ENCODE measurements at places on chromosomes 4 and X.

DNA sequence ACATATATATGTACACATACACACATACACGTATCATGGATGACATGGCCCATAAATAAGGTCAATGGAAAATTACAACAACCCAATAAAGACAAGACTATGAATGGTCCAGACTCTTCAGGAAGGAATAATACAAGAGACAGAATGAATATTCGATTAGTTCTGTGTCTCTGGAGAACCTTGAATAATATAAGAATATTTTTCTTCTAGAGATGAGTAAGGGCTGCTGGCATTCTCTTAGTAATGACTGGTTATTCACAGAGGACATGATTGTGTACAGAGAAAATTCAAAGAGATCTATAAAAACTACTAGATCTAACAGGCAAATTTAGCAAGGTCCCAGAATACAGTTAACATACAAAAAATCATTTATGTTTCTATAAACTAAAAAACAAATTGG is 23.3 kb downstream of the SPIN4 start:
- no peak for DNase-seq

- DNase-seq: no peak
These were observed 1.9 kb upstream of the SHROOM2 start for GRCh38 chrX:9784332-9784731.

GRCh38 chr4:142540483-142540804 is 305.7 kb downstream of the INPP4B start:
- DNase-seq: no peak

- DNase-seq: no peak
These were observed 79.0 kb downstream of the GPR82 start for GRCh38 chrX:41802958-41803357.

DNA sequence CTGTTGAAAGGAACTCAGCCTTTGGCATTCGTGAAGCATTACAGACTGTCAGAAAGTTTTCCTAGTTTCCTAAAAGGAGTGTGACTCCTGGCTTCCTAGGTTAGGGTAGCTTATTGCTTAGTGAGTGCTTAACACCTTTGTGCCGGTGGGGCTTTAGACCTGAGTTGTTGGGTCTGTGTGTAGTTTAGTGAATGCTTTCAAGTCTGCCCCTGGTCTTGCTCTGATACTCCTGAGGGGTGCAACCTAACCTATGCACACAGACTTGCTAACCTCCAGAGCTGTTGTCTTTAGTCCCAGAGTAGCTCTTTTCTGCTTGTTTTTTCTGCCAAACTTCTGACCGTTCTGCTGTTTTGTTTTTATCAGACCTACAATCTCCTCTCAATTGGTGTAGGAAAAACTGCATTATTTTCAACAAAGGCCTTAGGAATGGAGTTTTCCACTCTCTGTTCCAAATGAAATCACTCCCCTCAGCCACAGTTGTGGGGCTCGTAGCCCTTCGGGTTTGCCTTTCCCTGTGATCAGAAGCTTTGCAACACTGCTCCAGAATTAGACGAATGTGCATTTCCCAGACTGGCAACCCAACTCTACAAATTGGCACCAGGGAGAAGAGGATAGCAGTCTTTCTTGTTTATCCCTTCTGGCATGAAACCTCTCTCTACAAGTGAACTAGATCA is 1399.1 kb upstream of the PCDH7 start:
- no peak for DNase-seq

DNA sequence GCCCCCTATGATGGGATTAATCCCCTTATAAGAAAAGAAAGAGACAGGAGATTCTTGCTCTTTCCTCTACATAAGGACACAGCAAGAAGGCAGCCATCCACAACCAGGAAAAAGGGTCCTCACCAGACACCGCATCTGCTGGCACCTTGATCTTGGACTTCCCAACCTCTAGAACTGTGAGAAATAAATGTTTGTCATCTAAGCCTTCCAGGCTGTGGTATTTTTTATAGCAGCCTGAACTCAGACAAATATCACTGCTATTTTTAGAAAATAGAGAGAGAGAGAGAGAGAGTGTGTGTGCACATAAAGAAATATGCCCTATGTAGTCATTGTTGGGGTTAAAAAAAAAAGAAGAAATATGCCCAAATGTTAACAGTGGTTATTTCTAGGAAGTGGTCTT is 104.2 kb downstream of the PAPSS1 start:
- no peak for DNase-seq

DNA sequence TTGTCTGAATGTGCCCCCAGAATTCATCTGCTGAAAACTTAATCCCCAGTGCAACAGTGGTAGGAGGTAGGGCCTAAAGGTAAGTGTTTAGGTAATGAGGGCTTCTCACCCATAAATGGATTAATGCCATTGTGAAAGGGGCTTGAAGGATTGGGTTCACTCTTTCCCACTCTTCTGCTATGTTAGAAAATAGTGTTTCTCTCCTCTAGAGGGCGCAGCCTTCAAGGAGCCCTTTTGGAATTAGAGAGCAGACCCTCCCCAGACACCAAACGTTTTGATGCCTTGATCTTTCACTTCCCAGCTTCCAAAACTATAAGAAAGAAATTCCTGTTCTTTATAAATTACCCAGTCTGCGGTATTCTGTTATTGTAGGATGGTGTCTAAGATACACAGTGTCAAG is 706.4 kb downstream of the SMARCA1 start:
- DNase-seq: no peak

DNA sequence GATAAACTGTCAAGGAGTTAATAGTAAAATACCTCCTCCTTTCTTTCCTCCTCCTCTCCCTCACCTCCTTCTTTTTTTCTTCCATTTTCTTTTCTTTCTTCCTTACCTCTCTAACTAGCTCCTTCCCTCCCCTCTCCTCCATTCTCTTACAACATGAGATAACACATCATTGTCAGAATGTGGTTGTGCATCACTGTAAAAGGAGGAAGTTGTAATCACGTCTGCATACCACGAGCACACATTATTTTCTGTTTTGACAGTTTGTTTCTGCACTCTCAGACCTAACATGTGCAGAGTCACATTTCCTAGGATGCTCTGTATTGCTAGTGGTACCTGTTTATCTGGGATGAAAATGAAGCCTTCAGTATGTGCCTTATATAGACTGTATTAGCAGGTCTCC is 9.1 kb downstream of the SLIT2 start:
- no peak for DNase-seq

GRCh38 chrX:38558686-38559085 is 2.7 kb upstream of the TSPAN7 start:
- no peak for DNase-seq

- no peak for DNase-seq
These were observed 382.9 kb downstream of the RPA4 start for GRCh38 chrX:97266406-97267121.

DNA sequence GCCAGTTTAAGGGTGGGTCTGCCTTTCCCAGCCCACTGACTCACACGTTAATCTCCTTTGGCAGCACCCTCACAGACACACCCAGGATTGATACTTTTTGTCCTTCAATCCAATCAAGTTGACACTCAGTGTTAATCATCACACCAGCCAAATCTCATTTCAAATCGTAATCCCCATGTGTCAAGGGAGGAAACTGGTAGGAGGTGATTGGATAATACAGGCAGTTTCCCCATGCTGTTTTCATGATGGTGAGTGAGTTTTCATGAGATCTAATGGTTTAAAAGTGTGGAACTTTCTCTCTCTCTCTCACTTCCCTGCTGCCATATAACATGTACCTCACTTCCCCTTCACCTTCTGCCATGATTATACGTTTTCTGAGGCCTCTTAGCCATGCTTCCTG is 647.2 kb upstream of the FRG1 start:
- no peak for DNase-seq

- no peak for DNase-seq
These were observed 3.2 kb upstream of the ENPEP start for GRCh38 chr4:110472583-110473329.

DNA sequence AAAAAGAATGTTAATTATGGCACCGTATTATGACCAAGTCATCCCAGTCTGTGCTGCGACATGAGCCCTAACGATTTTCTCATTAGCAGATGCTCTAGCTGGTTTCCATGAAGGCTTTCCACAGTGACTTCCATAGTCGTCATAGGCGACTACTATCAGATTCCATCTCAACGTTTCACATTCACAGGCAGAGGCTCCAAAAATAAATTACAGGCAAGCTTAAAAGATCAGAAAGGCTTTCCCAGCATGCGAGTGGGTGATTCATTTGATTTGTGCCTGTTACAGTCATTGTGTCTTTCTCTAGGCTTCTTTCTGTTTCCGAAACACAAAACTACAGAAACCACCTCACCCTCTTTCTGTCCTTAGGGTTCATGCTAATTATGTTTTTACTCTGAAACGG is 43.2 kb downstream of the PALLD start:
- DNase-seq: no peak

GRCh38 chrX:149462849-149463248 is 42.3 kb downstream of the IDS start:
- no peak for DNase-seq

GRCh38 chr4:3838437-3839380 is 72.5 kb downstream of the ADRA2C start:
- no peak for DNase-seq

- DNase-seq: no peak
These were observed 797 bp downstream of the PKD2 start for GRCh38 chr4:88008122-88008742.

DNA sequence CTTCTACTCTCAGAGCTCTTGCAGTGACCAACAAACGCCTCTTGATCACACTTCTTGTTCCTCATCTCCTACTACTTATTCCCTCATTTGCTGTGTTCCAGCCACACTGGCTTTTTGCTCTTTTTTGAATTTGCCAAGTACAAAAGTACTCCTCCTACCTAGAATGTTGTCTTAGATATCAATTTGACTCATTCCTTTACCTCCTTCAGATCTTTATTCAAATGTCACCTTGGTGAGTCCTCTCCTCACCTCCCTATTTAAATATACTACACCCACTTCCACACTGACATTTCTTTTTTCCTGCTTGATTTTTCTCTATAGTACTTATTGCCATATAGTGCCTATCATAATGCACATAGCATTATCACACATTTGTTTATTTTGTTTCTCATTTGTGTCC is 6.2 kb upstream of the DCAF4L1 start:
- DNase-seq: no peak

All from SIG-M5 (cell line).